B cell (primary cell): ENCODE measurements at places on chromosomes 13 and 19.

DNA sequence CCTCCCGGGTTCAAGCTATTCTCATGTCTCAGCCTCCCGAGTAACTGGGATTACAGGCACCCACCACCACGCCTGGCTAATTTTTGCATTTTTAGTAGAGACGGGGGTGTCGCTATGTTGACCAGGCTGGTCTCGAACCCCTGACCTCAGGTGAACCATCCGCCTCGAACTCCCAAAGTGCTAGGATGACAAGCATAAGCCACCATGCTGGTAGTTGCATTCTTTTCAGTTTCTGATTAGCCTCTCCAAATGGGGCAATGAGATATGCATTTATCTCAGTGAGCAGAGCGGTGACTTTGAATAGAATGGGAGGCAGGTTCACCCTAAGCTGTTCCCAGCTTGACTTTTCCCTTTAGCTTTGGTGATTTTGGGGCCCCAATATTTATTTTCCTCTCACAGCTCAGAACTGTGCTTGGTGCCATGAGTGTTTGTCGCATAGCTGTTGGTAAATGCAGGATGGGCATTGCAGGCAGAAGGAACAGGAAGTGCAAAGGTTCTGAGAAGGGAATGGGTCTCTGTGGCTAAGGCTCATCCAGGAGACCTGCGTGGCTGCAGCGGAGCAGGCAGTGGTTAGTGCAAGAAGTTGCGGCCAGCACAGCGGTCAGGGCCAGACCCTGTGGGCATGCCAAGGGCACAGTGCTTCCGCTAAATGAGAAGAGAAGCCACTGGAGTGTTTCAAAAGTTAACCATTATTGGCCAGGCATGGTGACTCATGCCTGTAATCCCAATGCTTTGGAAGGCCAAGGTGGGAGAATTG, 20.7 kb downstream of the LYPD3 start:
- no peaks in the 10 kb centered on the region for H3K27me3 ChIP-seq
- H3K27ac ChIP-seq: no peak overlapping the region
- no peak overlapping the region for H3K4me3 ChIP-seq
- H3K4me1 ChIP-seq: peaks cover 11% of the 10 kb centered on the region
- no peak for DNase-seq
- no peaks in the 10 kb centered on the region for H3K36me3 ChIP-seq

- H3K4me1 ChIP-seq: no peaks in the 10 kb centered on the region
- H3K4me3 ChIP-seq: no peak overlapping the region
- H3K36me3 ChIP-seq: no peaks in the 10 kb centered on the region
- no peak for DNase-seq
Observed at GRCh38 chr13:33937373-33938098, 119.6 kb downstream of the RFC3 start.

- DNase-seq: no peak
- H3K4me1 ChIP-seq: peaks cover 8% of the 10 kb centered on the region
- H3K27ac ChIP-seq: no peak overlapping the region
- no peaks in the 10 kb centered on the region for H3K36me3 ChIP-seq
- H3K4me3 ChIP-seq: no peak overlapping the region
Observed at GRCh38 chr13:110531671-110532083, 29.8 kb downstream of the RAB20 start.

GRCh38 chr13:111844222-111844671, 222.7 kb upstream of the SOX1 start:
- H3K27me3 ChIP-seq: no peaks in the 10 kb centered on the region
- H3K4me3 ChIP-seq: no peak overlapping the region
- H3K27ac ChIP-seq: no peak overlapping the region
- no peaks in the 10 kb centered on the region for H3K36me3 ChIP-seq

- H3K4me3 ChIP-seq: no peak overlapping the region
- no peaks in the 10 kb centered on the region for H3K27me3 ChIP-seq
- H3K27ac ChIP-seq: no peak overlapping the region
- H3K36me3 ChIP-seq: no peaks in the 10 kb centered on the region
Observed at GRCh38 chr13:33799950-33800592, 17.9 kb upstream of the RFC3 start.

DNA sequence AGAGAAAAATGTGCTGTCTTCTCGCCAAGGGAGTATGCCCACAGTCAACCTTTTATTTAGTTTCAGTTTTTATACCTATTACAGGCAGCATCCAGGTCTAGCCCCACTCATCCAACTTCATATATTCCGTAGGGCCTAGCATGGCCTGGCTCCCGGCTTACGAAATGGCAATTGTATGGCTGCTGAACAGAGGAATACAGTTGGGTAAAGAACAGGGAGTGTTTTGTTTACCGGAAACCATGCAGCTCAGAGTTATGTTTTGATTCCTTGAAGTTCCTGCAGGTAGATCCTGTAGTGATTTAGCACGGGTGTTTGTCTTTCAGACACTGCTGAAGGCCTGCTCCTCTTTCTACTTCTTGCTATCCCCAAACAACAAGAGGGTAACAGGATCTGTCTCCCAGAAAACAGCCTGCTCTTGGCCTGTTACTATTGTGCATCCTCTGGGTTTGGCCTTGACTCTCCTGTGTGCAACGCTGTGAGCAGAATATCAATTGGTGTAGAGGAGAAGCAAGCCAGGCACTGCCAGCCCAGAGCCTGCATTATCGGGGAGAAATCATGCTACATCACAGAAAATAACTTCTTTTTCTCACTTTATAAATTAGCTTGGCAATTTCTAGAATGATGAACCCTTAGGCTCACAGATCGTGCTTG, 32.4 kb downstream of the OLFM4 start:
- H3K4me1 ChIP-seq: no peaks in the 10 kb centered on the region
- DNase-seq: no peak
- H3K27me3 ChIP-seq: peaks cover 4% of the 10 kb centered on the region
- H3K27ac ChIP-seq: no peak overlapping the region
- H3K4me3 ChIP-seq: no peak overlapping the region

DNA sequence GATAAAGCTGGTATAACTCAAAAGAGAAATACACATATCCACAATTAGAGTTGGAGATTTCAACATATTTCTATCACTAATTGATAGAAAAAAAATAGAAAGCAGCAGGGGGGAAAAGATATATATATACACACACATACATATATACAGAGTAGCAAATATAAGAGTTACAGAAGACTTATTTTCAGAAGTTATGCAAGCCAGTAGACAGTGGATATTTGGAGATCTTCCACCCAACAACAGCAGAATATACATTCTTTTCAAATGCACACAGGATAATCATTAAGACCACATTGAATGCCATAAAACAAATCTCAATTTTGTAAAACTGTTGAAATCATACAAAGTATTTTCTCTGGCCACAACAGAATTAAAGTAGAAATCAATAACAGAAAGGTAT, 192.8 kb downstream of the LACC1 start:
- no peak for DNase-seq
- H3K27me3 ChIP-seq: no peaks in the 10 kb centered on the region
- no peak overlapping the region for H3K27ac ChIP-seq
- no peak overlapping the region for H3K4me3 ChIP-seq
- H3K4me1 ChIP-seq: no peaks in the 10 kb centered on the region

- H3K36me3 ChIP-seq: peaks cover 79% of the 10 kb centered on the region
- no peak overlapping the region for H3K4me3 ChIP-seq
- peak; percentile 5 for DNase-seq
- H3K27ac ChIP-seq: no peak overlapping the region
- H3K4me1 ChIP-seq: peaks cover 17% of the 10 kb centered on the region
Observed at GRCh38 chr19:19657397-19657783, 6.1 kb downstream of the ATP13A1 start.
